ENCODE measurements at places on chromosomes 3 and 15.

- no peak for DNase-seq
Measured at GRCh38 chr3:5423076-5423475, 235.6 kb downstream of the EDEM1 start.

- DNase-seq = no peak
Measured at GRCh38 chr3:139388821-139389551, 461 bp downstream of the COPB2 start.

- DNase-seq = no peak
Measured at GRCh38 chr3:39707314-39707909, 102.0 kb upstream of the MYRIP start.

DNA sequence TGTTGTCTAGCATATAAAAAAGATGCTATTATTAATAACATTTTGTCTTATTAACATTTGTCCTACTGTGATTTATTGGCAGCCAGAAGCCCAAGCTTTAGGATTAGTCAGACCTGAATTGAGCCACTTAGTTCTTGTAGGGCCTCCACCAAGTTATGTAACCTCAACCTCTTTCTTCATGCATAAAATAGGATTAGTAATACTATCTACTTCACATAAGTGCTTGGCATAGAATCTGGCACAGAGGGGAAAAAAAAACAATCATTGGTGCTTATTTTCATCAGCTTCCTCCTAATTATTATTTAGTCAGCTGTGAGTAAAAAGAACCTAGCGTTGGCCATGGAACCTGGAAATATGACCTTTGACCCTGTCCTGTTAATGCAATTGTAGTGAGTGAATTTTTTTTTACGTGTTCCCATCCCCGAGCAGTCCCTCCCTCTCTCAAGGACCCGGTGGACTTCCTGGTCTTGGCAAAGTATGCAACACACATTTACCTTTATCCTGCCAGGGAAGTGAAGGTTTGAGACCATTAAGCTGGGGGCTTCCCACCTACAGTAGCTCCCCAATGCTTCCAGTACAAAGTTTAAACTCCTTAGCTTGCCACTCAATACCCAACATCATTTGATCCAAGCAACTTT is 136.8 kb downstream of the FHIT start:
- DNase-seq = no peak

DNA sequence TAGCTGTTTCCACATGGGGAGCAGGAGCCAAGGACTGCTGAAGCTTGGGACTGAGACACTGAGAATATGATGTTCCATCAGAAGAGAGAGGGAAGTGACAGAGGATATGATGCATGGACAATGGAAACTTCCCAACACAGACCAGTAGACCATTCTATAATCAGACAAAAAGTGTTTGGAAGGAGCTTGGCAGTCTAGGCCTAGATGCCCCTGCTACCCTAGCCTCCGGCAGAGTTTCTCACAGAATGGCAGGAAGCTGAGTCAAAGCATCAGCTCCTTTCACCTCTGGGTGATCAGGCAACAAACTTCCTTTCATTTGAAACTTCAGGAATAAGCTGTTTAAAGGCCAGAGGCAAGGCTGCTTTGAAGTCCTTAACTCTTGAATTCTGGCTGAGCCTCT is 222.0 kb downstream of the NEK10 start:
- no peak for DNase-seq

DNA sequence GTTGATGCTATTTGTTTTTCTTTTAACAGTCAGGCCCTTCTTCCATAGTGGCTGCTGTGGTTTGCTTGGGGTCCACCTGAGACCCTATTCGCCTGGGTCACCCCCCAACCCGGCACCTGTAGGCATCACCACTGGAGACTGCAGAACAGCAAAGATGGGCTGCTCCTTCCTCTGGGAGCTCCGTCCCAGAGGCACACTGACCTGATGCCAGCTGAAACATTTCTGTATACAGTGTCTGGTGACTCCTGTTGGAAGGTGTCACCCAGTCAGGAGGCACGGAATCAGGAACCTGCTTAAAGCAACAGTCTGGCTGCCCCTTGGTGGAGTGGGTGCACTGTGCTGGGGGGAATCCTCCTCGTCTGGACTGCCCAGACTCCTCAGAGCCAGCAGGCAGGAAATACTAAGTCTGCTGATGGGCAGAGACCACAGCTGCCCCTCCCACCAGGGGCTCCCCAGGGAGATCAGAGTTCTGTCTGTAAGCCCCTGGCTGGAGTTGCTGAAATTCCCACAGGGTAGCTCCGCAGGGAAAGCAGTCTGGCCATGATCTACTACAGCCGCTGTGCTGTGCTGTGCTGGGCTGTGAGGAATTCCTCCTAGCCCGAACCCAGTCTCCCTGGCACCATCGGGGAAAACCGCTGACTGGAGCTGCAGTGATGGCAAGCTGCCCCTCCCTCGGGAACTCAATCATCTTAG is 248.2 kb downstream of the TBC1D5 start:
- no peak for DNase-seq

DNA sequence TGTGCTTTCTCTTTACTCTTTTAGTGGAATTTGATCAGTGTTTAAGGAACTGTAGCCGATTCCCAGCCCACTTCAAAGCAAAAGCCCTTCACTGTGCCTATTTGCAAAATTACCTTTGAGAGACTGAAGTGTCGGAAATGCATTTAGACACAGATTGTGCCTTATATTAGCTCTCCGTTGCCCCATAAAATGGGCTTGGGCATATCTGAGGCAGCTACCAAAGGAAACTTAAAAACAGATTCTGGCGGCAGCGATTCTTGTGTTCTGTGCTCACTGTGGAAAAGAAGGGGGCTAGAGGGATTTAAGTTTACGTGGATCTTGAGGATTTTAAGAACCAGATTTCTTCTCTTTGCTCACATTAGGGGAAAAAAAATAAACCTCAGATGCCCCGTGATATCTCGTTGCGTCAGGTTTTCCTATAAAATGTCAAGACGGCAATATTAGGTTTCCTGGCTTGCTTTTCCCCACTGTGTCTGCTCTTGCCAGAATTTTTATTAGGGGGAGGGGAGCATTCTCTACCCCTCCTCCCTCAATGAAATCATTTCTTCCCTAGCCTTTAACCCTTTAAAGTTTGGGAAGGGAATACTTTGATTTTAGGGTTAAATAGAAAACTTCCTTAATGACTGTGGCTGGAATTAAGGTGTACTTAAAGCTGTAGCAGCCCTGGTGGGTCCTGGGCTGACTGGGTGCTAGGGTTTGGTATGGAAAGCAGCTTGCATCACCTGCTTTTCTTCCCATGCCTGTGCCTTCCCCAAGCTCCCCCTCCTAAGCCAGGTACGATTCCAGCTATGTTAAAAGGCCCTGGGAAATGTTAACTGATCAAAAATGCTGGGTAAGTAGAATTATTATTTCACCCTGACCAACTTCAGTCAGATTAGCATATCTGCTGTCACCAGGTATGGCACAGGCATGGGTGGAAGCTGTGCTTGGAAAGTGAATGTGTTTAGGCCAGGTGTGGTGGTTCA is 73.8 kb downstream of the SMAD3 start:
- no peak for DNase-seq

DNA sequence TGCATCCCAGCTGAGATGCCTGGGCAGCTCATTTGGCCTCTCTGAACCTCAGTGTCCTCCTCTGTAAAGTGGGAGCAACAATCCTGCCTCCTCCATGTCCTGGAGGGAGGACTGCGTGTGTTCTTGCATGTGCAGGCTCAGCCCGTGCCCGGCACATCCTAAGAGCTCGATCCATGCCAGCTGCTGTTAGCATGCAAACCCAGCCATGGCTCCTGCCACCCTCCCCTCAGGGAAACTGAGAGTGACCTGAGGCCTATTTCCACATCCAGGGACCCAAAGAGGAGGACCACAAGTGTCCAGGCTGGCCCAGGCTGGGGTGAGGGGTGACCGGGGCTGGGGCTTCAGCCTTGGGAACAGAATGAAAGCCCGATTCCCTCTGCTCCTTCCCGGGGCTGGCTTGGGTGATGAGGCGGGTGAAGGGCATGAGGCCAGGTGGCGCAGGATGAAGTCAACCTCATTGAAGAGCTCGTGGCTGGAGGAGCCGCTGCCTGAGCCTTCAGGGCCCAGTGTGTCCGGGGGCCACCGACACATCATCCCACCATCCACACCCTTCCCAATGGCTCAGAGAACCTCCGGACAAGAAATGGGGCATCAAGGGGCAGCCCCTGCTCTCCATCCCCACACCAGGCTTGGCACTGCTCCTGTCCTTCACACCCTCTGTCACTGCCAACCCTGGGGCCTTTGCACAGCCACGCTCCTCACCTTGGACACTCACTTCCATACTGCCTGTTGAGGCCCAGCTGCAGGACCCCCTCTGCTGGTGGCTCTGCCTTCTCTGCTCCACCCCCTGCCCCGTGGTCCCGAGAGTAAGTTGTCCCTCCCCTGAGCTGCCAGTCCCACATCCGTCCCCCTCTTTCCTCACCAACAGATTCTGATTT is 42.5 kb downstream of the ADAMTS7 start:
- no peak for DNase-seq

DNA sequence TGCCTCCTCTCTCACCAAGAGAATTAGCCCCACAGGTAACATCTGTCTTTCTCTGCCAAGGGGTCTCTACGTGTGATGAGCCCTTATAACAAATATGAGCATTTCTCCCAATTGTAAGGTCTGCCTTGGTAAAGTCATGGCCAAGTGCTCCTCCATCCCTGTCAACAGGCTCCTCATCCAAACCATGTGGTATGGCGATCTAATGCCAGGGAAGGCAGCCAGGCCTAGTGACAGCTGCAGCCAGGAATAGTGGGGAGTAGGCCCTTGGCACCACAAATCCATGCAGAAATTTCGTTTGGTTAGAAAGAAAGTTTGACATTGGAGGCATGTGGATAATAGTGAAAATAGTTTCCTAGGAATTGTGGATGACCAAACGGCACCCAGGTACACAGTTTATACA is 4.7 kb upstream of the LRTM1 start:
- no peak for DNase-seq

GRCh38 chr3:97889814-97890213 is 68.0 kb downstream of the CRYBG3 start:
- DNase-seq = no peak

DNA sequence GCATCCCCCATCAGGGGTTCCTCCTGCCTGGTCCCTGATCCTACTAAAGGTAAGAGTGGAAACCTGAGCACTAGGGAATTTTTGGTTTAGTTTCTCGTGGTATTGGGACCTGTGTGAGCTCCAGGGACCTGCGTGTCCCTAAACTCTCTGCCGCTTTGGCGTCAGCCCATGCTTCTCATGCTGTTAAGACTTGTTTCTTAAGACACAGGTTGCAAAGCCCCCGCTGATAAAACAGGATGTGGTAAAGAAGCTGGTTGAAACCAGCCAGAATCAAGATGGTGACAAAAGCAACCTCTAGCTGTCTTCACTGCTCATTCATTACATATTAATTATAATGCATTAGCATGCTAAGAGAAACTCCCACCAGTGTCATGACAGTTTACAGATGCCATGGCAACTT is 64.6 kb downstream of the LYZL4 start:
- DNase-seq = no peak

GRCh38 chr15:58260725-58261267 is 122.6 kb downstream of the AQP9 start:
- DNase-seq = no peak

- DNase-seq = no peak
Measured at GRCh38 chr15:70762469-70763119, 764 bp downstream of the UACA start.

- no peak for DNase-seq
Measured at GRCh38 chr3:153439780-153440179, 277.8 kb downstream of the RAP2B start.

GRCh38 chr15:45715528-45715927 is 80.7 kb downstream of the SQOR start:
- DNase-seq = no peak

- no peak for DNase-seq
Measured at GRCh38 chr3:71300951-71301393, 282.6 kb downstream of the FOXP1 start.

DNA sequence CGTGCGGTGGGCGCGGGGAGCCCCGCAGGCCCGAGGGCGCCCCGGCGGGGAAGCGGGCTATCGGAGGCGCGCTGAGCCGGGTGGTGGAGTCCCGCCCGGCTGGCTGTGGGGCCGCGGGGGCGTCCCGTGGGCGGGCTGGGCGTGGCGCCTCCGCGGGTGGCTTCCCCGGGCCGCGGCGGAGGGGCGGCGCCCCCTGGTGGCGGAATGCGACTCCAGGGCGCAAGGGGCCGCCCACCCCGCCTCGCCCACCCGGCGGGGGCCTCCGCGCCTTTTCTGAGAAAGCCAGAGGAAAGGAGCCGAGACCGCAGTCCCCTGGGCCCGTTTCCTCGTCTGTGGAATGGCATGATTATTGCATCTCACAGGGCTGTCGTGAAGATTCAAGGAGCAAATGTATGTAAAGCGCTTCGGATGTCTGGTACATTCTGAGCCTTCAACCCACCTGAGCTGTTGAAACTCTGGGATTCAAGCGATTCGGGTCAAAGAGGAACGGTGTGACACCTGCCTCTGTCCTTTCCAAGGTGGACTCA is 31.9 kb upstream of the RAB6B start:
- DNase-seq = no peak

GRCh38 chr15:66278671-66279070 is 14.7 kb upstream of the DIS3L start:
- DNase-seq = no peak

- no peak for DNase-seq
Measured at GRCh38 chr3:4865714-4866113, 113.5 kb upstream of the BHLHE40 start.

- no peak for DNase-seq
Measured at GRCh38 chr3:134423153-134423552, 48.9 kb upstream of the AMOTL2 start.

GRCh38 chr15:99402014-99402729 is 150.9 kb downstream of the LRRC28 start:
- no peak for DNase-seq

GRCh38 chr3:177322881-177323280 is 125.6 kb upstream of the TBL1XR1 start:
- DNase-seq = no peak

- DNase-seq = no peak
Measured at GRCh38 chr3:57120040-57120439, 45.1 kb downstream of the IL17RD start.

- no peak for DNase-seq
Measured at GRCh38 chr3:132773071-132773619, 50.9 kb upstream of the NPHP3 start.

DNA sequence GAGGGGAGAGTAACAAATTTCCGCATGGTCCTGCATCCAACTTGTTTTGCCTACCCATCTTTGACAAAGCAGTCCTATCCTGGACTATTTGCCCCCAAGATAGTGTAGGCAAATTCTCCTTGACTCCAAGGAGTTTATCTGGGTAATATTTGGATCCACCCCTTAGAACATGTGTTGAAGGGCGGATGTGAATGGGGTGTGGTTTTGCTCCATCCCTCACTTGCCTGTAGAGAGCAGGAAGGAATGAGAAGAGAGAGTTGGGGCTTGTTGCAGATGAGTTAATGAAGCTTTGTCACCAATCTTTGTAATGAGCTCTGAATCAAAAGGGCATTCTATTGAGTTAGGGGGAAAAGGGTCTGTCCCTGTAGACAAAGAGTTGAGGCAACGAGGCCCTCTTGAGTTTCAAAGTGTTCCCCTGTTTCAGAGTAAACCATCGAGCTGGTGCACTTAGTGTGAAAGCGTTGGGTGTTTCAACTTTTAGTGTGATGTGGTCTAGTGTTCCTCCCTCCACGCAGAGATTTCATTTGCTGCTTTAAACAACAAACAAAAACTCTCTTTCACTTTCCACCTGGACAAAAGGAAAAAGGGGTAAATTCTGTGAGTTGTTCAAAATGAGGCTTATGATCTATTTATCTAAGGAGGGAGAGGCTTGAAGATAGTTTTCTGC is 42.2 kb upstream of the PPARG start:
- DNase-seq = no peak

GRCh38 chr3:183701744-183702143 is 4.1 kb downstream of the YEATS2 start:
- no peak for DNase-seq

GRCh38 chr15:100022391-100022790 is 289.2 kb upstream of the LYSMD4 start:
- no peak for DNase-seq

Measured in cerebellar nuclear complex (tissue), 1 donor.